ENCODE measurements at places on chromosomes 2 and 18.

- no peak for DNase-seq
These were observed 351.6 kb downstream of the PTPRM start for GRCh38 chr18:7918701-7919100.

DNA sequence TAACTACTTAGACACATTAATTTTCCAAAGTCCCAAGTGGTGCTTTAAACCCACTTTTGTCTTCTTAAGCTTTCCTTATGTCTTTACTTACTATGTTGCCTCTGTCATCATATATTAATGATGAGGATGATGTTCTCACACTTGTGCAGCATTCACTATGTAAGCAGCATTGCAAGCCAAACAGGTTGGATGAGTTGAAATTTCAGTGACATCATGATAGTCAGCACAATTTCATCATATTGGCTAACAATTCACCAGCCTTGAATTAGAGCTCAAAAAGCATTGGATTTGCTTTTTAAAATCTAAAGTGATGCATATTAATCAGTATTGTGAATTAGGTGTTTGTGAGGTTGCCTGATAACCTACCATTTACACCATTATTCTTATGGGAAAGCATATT, 7.7 kb downstream of the APLF start:
- DNase-seq, result no peak

DNA sequence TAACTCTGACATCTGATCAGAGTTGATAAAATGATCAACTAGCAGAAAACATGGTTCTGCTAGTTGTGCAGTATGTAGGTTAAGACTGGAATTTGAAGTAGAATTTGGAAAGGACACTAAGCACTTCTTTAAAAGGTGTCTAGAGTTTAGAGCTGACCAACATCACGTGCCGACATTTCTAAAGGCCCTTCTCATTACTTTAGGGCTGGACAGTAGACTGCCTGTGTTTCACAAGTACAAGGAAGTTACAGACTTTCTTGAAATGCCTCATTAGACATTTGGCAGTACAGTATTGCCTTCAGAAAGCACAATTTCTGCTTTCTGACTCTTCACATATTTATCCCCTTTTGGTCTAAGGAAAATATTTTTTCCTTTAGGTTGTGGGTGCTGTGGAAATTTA, 255.3 kb downstream of the ZNF385B start:
- no peak for DNase-seq

DNA sequence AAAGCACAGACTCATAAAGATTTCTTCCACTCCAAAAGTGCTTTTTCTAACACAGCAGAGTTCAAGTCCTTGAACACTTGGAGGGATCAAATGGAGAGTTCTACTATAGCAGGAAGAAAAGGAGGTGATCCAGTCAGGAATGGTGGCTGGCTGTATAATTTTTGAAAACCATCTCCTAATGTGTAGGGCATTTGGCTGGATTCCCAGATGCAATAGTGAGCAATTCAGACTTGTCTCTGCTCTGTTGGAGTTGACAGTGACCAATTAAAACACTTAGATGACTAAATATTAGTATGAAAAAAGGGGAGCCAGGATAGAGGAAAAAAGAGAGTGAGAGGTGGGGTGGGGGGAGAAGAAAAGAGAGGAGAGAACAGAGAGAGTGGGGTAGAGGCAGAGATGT, 5.3 kb upstream of the G6PC2 start:
- DNase-seq, result no peak

DNA sequence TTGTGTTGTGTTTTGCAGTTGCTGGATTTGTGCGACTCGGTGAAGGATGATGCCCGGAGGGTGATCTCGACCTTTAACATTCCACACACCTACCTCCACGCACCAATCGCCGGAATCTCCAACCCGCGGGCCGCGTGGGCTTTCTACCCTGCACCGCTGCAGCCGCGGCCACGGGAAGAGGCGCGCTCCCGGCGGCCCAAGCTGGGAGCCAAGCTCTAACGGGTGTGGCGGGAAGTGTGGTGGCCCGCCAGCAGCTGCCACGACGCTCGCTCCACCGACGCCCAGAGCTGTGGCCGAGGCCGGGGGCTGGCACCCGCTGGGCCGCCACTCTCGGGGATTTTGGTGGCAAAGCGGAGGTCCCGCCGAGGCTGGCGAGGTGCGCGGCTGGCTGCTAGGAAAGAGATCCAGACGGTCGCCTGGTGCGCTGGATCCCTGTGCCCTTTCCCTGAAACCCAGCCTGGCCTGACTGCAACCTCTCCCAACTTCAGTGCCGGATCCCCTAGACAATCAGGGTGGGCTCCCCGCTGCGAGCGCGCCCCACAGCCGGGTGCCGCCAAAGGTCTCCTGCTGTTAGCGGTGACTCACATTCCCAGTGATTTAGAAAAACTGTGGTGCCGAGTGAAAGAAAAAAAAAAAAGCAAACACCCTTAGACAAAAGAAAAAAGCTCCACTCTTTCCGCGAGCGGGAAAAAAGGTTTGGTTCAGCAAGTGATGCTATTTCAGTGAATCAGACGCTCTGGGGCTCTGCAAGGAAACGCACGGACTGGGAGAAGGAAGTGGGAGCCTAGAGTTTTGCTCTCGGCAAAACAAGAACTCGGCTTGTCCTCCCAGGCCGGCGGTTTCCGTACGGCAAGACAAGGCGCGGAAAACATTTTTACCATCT, 2.9 kb upstream of the BCL2L11 start:
- DNase-seq, result peak; percentile 61

GRCh38 chr18:66971960-66972359, 368.1 kb upstream of the CDH19 start:
- DNase-seq, result no peak

- no peak for DNase-seq
These were observed 81.5 kb downstream of the AFF3 start for GRCh38 chr2:100060875-100061274.

- no peak for DNase-seq
These were observed 66.4 kb downstream of the GALR1 start for GRCh38 chr18:77316008-77316407.

GRCh38 chr2:185643434-185643833, 95.2 kb upstream of the FSIP2 start:
- DNase-seq, result no peak

DNA sequence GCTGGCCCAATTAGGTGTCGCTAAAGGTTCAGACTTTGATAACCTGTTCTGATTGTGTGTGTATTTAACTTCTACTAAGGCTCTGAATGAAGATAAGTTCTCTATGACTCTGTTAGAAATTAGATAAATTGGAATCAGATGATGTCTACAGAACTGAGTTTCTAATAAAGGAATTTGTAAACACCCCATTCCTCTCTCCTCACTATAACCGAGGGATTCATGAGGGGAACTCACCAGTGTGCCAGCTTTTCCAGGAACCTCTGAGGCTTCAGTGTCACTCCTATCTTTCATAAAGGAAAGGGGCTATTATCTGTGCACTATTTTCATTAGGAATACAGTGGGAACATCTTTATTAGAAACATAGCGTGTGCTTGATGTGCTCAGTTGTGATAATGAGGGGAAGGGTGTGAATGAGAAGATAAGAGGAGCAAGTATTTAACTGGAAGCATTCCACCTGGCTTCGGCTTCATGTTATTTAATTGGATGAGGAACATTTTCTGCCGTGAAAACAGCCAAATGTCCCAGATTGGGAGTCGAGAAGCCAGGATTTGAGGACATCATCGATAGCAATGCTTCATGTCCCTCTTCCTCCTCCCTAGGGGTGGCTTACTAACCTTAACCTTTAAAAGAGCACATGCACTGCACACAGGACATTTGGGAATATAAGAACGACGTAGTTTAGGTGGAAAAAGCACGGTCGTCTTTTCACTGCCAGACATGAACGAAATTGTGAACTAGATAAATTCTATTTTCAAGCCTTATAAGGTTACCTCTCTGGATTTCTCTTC, 84.8 kb upstream of the TCF4 start:
- DNase-seq, result peak; percentile 2

GRCh38 chr2:159441182-159441581, 154.7 kb upstream of the WDSUB1 start:
- no peak for DNase-seq

- no peak for DNase-seq
These were observed 209.0 kb downstream of the RNF152 start for GRCh38 chr18:61683856-61684255.

- no peak for DNase-seq
These were observed 187.5 kb upstream of the ACVR2A start for GRCh38 chr2:147657086-147658000.

GRCh38 chr2:7703543-7704144, 786.4 kb downstream of the RNF144A start:
- no peak for DNase-seq

DNA sequence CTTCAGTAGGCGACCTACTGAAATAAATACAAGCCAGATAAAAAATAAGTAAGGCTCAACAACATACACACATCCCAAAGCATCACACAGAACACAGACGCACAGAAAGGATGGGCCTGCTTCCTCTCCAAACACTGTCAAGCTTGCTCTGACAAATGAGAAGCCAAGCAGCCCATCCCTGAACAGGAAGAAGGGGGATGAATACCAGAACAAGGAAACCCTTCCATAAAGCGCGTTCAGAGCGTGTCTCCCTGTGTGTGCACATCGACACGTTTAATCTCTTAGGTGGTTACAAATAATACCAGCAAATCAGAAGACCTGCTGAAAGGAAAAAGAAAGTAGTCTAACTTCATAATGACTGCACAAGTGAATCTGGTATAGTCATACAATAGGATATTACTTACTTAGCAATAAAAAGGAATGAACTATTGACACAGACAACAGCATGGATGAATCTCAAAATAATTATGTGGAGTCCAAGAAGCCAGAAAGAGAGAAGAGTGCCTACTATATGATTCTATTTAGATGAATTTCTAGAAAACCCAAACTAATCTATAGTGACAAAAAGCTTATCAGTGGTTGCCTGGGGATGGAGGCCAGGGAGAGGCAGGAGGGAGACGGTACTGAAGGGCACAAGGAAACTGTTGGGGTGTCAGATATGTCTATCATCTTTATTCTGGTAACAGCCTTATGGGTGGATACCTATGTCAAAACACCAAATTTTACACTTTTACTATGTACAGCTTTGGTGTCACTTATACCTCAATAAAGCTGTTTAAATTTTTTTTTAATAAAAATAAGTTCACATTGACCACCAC, 26.8 kb downstream of the MBOAT2 start:
- peak; percentile 40 for DNase-seq

DNA sequence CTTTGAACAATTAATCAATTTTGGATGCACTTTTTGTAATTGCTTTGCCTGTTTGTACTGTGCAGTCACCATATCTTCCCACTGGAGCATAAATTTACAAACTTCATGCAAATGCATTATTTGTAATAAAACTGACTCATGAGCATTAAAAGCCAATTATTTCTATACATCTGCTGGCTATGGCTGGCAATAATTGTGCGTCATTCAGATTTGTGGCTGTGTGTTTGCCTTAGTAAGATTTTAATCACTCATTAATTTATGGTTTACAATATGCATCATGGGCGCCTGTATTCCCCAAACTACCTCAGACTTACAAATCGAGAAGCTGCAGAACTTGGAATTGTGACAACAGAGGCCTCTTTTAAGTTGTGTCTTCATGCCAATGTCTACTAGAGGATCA, 132.4 kb upstream of the TRIB2 start:
- no peak for DNase-seq

DNA sequence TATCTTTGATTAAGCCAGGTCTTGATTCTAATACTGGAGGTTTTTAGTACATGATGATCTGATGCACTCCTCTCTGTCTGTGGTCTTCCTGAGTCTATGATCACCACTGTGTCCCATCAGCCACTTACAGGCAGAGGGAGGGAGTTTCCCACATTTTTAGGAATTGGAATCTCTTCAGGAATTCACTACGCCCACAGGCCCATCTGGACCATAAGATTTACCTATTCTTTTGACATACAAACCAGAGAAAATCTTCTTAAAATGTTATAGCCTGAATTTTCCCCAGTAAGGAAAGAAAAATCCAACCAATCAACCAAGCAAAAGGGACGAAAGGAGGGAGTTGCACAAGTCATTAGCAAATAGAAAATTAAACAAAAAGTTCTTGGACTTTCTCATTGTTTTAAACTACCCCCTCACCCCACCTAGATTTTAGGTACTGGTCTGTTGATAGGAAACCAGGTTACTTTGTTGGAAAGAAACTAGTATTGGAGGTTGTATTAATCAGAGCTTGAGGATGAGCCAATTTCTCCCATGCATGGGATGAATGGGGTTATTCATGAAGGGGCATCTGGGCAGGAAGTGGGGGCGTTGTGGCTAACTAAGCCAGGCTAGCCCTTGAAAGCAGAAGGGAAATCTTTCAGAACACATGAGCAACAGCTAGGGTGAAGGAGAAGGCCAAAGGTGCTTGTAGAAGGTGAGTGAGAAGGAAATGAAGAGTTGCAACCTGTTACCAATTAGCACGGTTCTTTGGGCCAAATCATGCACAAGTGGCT, 328.2 kb upstream of the MEX3C start:
- no peak for DNase-seq

DNA sequence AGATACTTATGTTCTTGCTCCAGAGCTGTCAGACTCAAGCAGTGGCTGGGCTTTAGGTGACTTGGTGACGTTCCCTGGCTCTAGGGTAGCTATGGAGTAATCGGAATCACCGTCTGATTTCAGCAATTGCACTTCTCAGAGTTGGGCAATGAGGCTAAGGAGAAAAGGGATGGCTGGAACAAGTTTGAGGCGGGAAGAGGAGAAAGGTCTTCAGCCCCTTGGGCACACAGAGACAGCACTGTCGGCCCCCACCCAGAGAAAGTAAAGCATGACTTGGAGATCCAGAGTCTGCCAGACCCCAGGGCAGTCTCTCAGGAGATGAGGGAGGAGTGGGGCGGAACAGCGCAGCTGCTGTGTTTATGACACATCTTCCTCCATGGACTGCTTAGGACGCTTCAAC, 114.5 kb downstream of the KLHL29 start:
- no peak for DNase-seq

- DNase-seq, result no peak
These were observed 74.6 kb upstream of the DOK6 start for GRCh38 chr18:69326094-69326493.

DNA sequence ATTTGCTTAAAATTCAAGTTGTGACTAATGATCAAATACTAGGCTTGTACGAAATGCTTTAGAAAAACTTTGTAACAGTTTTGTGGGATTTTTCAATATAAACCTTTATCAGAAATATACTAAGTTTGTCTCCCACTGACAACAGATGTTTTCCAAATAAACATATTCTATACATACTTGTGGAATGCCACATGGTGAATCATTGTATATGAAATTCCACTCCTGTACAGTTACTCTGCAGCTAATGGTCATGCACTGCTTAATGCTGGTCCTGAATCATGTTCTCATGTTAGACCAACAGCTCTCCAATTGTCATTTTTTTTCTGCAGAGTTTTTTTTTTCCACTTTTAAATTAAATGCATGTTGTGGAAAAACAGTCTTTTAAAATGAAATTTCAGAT, 90.1 kb downstream of the DPP4 start:
- no peak for DNase-seq

- peak; percentile 41 for DNase-seq
These were observed 160.7 kb upstream of the SP5 start for GRCh38 chr2:170554278-170554955.

- no peak for DNase-seq
These were observed 1.3 kb downstream of the COL6A3 start for GRCh38 chr2:237412646-237412987.

Measured in fibroblast of the aortic adventitia (primary cell).